Astrocyte of the hippocampus (primary cell): ENCODE measurements at places on chromosomes 3 and 15.

DNA sequence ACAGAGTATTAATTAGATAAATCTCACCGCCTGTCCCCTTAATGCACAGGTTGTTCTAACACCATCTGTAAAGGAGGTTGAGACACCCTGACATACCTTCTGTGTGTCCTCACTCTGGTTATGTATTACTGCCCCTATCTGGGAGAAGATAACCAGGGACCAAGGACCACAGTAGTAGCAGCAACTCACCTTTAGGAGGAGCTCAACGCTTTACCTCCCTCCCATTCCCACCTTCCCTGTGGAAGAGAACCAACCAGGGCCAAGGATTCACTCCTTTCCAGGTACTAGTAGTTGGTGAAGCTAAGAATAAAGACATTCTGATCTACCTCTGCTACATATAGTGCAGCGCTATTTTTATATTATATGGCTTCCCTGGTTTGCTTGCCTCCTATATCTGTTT, 232.6 kb downstream of the MEX3B start:
- DNase-seq: no peak

DNA sequence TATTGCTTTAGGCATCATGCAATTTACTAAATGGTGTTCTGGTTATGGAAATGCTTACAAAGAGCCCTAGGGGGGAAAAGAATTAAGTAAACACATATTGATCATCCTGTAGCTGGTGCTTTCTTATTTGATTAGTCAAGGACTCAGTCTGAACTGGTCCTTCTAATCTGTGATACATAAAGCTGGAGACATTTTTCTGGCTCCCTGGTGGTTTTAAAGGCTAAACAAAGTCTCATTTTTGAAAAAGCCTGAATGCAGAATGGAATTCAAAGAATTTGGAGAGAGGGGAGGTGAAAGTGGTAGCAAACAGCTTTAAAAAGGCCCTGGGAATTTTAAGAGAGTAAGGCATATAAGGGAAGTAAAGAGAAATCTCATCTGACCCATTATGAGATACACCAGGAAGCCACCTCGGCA, 149.7 kb downstream of the RBMS3 start:
- peak; percentile 82 for DNase-seq

- no peak for DNase-seq
Observed at GRCh38 chr15:70246623-70247220, 149.0 kb upstream of the TLE3 start.

DNA sequence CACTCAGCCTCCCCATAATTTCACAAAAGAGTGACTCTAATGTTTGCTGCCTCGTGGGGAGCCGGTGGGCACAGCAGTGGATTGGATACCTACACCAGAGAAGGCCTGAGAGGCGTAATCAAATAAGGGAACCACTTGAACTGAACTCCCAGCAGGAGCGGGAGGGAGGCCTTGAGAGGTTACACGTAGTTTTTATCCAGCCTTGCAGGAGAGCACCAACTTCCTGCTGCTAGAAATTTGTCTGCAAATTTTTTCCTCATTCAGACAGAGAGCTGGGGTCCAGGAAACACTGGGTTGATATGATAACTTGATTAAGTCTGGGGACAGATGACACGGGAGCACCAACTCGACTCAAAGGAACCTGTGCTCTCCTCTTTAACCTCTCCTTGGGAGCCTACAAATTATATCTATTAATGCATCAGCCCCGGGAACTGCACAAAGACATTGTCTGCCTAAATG, 69.8 kb downstream of the HES1 start:
- DNase-seq: peak; percentile 41

GRCh38 chr15:28861031-28861534, 12.6 kb upstream of the GOLGA6L7 start:
- DNase-seq: no peak

DNA sequence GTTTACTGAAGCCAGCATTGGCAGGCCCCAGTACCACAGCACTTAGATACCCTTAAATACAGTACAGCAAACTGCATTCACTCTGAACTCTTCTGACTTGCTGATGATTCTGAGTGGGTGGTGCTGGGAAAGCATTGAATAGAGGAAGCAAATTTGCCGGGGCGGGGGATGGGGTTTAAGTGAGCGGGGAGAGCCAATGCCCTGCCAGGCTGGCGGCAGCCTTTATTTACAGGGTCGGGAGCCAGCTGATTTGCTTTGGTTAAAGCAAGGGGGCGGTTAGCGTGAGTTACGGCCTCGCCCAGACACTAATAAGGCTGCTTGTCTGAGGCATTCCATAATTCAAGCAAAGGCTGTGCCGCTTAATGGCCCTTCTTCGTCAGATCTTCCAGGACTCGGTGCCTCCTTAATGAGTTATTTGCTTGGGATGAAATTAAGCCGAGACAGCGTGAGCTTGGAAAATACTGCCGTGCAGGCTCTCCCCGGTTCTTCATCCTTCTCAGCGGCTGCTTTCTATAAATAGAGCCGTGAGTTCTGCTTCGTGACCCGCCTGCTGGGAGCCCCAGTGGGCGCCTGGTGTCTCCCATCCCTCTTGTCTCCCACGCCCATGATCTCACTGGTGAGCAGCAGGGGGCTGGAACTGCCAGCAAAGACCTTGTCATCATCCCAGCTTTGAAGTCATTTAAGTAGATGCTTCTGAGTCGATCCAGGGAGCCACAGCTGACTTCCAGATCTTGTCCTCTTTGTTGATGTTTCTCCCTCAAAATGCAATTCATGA, 25.8 kb downstream of the SPSB4 start:
- DNase-seq: peak; percentile 73

DNA sequence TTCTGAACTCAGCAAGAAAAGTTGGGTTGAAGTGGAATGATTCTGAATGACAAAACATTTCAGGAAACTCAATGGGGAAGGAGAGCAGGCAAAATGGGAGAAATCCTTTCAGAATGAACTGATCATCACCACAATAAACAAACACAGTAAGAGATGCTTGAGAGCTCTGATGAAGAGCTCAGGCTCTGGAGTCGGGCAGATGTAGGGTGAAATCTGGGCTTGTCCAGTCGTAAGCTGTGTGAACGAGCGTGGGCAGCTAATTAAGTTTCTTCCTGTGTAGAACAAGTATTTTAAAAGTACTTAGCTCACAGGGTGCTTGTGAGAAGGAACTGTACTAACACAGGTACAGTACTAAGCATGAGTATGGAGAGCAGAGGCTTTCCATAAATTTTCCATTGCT, 406.2 kb downstream of the FOXP1 start:
- DNase-seq: no peak

DNA sequence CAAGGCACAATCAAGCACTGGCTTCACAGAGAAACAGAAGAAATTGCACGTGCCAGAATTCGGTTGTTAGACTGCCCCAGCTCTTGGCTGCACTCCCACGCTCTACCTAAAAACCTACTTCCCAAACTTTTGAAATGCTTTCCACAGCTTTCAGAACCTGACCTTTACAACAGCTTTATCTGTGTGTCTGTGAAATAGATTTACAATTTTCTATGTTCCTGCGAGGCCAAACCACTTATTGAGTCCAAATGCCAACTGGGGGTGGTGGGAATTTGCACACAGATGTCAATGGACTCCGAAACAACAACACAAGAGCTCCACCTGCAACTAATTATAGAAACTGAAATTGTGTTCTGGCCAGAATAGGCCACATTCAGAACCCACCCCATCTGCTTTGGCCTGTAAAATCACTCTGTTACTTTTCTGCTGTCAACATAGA, 44.6 kb downstream of the ERC2 start:
- DNase-seq: no peak

GRCh38 chr3:51930439-51930838, 11.3 kb downstream of the RRP9 start:
- no peak for DNase-seq

DNA sequence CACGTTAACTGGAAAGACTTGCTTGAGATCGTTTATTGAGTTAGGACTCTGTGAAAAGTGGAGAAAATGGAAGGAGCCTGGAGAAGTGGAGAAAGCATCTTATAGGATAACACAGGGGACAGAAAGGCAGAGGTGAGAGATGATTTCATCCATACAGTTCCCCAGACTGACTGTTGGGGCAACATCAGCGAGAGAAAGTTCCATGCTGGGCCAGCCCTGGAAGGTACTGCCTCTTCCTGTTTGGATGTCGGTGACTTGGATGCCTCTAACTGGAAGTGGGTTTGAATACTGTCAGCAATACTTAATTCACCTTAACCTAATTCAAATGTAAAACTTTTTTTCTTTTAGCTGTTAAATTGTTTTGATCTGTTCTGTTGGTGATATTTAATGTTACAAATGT, 32.3 kb downstream of the ATP13A5 start:
- DNase-seq: no peak
